CD4-positive, alpha-beta T cell treated with Interleukin-17A for 1 hour (primary cell): ENCODE measurements at places on chromosomes 16 and 17.

DNA sequence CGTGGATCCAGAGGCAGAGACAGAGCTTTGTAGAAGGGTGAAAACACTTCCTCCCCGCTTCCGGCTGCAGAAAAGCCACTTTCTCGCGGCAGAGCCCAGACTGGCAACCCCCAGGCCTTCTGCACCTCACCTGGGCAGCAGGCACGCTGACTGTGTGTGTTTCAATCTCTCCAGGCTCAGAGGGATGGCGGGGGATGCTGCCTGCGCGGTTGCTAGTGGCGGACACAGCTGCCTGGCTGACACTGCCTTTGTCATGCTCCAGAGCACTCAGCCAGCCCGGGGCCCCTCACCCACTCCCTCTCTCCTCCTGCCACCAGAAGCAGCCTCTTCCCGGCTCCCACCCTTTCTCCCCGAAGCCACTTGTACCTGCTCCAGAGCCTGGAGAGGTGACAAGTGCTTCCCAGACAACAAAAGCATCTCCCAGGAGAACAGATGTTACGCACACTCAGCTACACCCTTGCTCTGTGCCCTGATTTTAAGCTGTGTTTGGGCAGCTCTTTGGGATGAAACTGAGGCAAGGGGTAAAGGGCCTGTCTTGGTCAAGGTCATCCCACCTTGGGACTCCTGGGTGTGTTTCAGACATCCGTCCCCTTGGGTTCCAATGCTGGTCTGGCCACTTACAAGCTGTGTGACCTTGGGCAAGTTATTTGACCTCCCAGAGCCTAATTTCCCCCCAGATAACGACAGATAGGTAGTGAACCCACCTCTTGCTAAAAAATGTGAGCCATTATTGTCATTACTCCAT lies 9.2 kb upstream of the GLIS2 start:
- peak; percentile 70 for DNase-seq

DNA sequence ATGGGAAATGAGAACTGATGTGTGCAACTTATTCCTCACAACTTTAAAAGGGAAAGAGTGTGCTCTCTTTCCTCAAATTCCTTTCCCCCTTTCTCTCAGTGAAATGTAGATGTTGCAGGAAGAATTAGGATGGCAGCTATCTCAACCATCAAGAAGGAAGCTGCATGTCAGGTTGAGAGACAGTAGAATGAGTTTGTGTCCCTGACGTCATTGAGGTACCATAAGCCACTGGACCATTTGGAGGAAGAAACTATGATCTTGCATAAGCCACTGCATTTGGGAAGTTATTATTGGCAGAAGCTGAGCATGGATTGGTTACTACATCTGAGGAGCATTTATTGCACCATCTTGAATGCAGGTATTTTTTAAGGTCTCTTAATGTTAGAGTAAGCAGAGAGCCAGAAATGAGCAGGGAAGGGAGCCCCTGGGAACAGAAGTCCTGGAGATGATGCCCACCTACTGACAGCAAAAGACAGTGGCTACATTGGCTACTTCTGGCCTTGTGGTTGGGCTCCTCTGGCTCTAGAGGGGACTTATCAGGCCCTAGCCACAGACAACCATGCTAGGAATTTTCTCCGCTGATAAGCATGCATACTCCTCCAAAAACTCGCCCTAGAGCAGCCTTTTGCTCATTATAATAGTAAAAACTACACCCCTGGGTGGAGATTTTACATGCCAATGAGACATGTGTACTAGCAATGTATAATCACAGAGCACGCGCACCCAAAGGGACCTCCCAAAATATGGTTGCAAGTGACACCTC lies 249.0 kb upstream of the SALL1 start:
- no peak for DNase-seq

DNA sequence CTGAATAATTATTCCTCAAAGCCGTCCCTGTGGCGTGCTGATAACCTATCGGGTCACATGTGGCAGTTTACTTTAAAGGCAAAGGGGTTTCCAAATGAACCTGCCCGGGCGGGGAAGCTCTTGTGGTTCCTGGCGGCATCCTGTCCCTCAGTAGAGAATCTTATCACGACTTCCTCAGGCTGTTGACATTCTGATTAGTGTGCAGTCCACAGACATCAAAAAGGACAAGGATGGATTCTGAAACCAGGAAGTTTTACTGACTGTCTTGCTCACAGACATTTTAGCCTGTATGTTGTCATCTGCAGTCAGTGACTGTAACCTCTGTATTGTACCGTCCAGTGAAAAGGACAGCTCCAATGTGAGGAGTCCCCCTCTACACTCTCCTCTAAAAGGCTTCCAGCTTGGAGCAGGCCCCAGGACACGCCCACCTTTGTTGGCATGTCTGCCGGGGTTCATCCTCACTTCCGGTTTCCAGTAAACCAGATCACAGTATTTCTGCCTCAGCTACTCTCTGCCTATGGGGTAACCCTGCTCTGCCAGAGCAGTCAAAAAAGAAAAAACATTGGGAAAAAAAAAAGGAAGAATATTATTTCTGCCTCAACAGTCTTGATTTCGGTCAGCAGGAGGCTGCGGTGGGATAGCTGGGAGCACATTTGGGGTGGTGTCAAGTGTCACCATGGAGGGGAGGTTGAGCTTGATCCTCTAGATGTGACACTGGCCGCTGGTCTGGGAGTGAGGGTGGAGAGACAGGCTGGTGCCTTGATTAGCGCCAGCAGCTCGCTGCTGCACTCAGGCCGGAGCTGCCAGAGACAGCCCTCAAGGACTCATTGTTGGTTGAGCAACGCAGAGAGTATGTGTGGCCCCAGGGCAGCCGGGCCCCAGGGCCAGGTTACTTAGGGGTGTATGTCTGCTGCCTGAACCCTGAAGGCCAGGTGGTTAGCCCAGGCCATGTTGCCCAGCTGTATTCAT lies 89.0 kb upstream of the DNAH17 start:
- DNase-seq: peak; percentile 67

GRCh38 chr16:19102187-19102872 lies 11.4 kb upstream of the ITPRIPL2 start:
- no peak for DNase-seq

- no peak for DNase-seq
Measured at GRCh38 chr17:32590974-32591373, 104.2 kb downstream of the CDK5R1 start.

DNA sequence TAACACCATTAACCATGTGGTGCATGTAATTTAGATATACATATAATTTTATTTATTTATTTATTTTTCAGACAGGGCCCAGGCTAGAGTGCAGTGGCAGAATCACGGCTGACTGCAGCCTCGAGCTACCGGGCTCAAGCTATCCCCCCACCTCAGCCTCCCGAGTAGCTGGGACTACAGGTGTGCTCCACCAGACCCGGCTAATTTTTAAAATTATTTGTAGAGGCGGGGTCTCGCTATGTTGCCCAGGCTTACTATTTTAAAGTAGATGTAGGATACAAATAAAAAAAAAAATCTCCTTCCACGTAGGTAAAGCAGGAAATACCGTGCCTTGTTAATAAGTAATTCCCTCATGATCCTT lies 446 bp upstream of the COQ7 start:
- DNase-seq: no peak

DNA sequence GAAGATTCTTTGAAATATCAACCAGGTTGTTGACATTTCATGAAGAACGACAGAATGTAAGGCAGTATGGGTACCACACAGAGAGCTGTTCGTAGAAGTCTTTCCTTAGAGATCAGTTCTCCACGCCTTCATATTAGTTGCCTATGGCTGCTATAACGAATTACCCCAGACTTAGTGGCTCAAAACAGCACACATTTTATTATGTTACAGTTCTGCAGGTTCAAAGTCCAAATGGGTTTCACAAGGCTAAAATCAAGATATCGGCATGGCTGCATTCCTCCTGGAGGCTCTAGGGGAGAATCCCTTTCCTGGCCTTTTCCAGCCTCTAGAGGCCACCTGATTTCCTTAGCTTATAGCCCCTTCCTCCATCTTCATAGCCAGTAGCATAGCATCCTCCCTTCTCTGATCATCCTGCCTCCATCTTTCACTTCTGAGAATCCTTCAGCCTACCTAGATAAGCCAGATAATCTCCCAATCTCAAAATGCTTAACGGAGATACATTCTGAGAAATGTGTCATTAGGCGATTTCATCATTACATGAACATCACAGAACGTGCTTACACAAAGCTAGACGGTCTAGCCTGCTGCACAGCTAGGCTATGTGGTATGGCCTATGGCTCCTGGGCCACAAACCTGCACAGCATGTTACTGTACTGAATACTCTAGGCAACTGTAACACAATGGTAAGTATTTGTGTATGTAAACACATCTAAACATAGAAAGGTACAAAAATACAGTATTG lies 26.0 kb downstream of the ERCC4 start:
- DNase-seq: no peak

GRCh38 chr17:75077496-75078283 lies 10.1 kb upstream of the SLC16A5 start:
- DNase-seq: peak; percentile 49

- DNase-seq: no peak
Measured at GRCh38 chr16:10067835-10068234, 114.4 kb downstream of the GRIN2A start.

DNA sequence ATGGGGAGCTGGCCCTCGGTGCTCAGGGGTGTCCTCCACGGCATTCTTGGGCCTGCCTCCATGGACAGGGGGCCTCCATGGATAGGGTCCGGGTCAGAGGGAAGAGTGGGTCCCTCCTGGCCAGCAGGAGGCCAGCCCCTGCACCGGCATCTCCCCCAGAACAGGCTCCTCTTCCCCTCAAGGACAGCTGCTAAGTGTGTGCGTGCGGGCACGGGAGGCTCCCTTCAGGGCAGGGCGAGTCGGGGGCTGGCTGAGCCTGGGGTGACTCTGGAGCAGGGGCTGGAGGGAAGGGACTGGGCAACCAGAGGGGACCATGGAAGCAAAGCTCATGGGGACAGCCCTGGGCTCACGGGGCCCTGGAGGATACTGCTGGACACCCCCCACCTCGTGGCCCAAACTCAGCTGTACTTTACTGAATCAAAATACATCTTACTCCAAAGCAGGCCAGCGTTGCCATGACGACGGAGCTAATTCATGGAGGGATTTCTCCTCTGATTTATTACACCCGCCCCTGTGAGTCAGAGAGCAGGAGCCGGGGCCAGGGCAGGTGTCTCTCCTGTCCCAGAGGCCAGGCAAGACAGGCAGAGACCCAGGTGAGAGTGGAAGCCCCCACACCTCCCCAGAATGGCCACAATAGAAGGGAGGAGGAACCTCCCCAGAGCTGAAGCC lies 2.1 kb downstream of the CASKIN1 start:
- no peak for DNase-seq

DNA sequence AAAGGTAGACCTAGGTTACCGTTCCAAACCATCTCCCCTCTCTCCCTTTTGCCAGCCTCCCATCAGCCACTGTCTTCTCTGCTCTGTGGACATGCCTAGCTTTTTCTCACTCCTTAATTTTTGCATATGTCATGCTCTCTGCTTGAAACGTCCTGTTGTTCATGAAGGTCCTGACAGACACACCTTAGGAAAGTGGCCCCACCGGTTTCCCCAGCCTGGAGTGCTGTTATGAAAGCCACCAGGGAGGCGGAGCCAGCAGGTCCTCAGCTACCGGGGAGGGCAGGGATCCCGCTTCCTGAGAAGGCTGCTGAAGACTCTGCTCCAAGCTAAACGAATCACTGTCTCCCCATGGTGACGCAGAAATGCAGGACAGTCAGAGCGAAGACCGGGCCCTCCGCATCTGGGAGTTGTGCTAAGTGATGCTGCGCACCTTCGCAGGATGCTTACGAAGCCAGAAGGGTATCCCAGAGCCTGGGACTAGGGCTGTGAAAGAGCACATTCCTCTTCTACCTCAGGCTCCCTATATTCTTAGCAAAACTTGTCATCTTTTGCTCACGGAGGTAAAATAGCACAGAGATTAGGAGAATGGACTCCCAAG lies 2.3 kb upstream of the SLC16A11 start:
- peak; percentile 56 for DNase-seq

DNA sequence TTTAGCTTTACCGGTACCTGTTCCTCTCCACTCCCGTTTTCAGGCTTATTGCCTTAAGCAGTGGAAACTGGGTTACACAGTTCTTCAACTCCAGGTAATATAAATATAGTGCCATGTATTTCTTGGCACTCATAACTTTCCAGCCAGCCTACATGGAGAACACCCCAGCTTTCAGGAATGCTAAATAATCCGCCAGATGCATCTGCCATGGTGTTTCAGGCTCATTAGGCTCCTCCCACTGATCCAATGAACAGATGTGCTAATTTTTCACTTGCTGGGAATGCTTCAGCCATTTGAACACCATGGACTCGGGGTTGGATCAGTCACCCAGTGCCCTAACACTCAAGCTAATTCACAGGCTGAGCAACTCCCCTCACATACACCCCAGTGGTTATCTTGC lies 4.6 kb downstream of the ANKFN1 start:
- no peak for DNase-seq

DNA sequence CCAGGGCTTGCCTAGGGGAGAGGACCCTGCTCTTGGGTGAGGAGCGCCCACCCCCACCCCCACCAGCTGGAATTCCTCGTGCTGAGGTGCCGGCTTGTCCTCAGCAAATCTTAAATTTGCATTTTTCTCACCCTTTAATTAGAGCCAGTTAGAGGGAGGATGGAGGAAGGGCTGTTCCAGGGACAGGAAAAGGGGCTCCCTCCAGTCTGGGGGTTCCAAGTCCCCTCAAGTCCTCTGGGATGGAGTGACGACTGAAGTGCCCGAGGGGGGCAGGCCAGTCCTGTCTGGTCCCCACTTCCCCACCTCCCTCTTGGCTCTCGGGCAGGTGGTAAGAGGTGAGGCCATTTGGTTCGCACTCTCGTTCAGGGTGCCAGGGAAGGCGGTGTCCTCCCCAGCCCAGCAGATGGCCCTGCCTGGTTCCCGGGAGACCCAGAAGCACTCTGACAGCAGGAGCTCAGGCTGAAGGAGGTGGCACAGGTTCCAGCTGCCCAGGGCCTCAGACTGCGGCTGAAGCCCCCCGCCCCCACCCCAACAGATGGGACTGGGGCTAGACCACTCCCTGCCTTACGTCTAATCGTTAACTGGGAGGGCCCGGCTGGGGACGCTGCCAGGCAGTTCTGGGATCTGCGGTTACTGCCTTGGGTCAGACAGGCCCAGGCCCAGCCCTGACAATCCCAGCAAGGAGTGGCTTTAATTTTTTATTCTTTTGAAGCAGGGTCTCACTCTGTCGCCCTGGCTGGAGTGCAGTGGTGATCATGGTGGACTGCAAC lies 2.2 kb downstream of the RAB26 start:
- no peak for DNase-seq

- DNase-seq: no peak
Measured at GRCh38 chr17:34578016-34578415, 1.4 kb upstream of the TMEM132E start.

- no peak for DNase-seq
Measured at GRCh38 chr17:61452301-61453290, at the start of gene TBX4. Gene TBX4 (plus strand): TSS chr17:61452422. CDS start chr17:61456491, 4,069 bp downstream.

GRCh38 chr17:12256380-12256995 lies 235.8 kb downstream of the MAP2K4 start:
- peak; percentile 6 for DNase-seq

DNA sequence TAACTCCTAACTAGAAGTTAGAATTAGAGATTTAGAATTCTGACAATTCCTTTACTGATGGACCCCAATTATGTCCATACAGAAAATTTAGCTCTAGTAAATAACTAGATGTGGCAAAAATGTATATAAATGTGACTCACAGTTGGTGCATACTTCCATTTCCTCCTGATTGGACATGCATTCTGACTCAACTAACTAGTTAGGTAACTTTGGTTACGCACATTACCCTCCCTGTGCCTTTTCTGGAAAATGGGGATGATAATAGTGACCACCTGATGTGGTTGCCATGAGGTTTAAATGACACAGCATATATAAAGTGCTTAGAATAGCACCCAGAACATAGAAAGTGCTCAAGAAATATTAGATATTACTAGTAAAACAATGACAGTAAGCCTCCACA lies 550.0 kb upstream of the SALL1 start:
- no peak for DNase-seq
